ENCODE measurements at places on chromosomes 6 and 20.

DNA sequence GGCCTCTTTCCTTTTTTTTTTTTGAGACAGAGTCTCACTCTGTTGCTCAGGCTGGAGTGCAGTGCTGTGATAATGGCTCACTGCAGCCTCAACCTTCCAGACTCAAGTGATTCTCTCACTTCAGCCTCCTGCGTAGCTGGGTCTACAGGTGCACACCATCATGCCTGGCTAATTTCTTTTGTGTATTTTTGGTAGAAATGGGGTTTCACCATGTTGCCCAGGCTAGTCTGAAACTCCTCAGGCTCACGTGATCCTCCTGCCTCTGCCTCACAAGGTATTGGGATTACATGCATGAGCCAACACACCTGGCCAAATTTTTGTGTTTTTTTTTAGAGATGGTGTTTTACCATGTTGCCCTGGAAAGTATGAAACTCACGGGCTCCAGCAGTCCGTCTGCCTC, 29.3 kb downstream of the SRC start:
- no peak for DNase-seq

DNA sequence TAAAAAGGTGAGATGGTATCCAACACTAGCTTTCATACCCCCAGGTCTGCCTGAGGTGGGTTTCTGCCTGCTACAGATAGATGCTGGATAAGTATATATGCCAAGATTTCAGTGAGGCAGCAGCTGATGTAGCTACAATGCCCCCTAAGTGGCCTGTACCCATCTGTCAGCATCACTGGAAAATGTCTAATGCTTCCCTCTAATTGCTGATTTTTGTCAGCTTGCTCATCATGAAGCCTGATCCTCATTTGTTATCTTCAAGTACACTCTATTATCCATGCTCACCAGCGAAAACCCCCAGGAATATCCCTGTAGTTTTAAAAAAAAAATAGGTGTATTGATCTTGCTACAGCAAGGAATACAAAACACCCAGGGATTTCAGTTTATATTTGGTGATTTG, 32.2 kb downstream of the OPRM1 start:
- no peak for DNase-seq

DNA sequence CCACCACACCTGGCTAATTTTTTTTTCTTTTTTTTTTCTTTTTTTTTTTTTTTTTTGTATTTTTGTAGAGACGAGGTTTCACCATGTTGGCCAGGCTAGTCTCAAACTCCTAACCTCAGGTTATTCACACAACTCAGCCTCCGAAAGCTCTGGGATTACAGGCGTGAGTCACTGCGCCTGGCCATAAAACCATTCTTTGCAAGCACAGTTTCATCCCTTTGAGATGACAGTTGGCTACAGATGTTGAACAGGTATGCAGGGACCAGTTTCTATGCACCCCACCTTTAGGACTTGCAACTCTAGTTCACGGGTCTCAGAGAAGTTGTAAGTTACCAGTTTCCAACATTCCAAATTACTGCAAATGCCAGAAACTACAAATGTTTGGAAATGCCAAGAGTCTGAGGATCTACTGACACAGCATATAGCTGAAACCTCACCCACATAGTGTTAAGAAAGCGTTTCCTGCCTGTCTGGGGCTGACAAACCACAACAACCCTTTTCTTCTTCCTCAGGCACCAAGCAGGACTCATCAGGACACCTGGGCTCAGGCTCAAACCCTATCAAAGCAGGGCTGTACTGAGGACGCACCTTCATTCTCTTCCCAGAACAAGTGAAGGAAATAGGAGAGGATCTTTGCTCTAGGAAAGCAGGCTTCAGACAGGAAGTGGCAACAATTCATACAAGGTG, 22.9 kb downstream of the ARHGAP18 start:
- no peak for DNase-seq

DNA sequence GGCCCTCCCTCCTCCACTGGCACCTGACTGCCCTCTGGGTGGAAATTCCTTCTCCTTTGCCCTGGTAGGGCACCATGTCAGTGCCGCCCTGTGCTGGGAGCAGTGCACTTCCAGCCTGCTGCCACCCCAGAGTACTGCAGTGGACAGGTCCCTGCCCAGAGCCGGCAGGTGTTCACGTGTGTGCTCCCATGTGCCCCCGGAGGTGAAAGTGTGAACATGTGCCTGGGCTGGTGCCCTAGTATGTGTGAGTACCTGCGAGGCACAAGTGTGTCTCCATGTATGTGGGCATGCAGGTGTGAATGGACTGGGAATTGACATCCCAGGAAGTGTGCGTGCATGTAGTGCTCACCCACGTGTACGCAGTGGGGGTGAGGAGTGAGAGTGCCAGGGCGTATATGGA, 29.4 kb downstream of the SDCBP2 start:
- no peak for DNase-seq

GRCh38 chr20:24651171-24651975, 181.9 kb downstream of the SYNDIG1 start:
- DNase-seq: peak; percentile 83

GRCh38 chr20:49219924-49220831, 962 bp downstream of the DDX27 start:
- DNase-seq: no peak

GRCh38 chr6:89281779-89282246, 33.3 kb downstream of the GABRR2 start:
- DNase-seq: peak; percentile 36

DNA sequence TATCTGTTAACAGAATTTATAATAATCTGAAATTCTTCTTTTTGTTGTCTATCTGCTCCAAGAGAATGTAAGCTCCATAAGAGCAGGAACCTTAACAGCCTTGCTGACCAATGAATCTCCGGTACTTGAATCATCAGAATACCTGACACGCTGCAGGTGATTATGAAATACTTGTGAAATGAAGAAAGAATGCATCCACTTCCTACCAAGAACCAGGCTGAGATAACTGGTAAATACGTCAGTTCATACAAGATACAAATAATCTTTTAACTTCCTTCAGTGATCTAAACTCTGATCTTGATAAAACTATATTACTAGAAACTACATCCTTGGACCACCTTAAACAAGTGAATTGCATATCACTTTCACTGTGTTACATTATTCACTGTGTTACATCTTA, 116.2 kb downstream of the MAP3K5 start:
- DNase-seq: peak; percentile 73

GRCh38 chr6:5191722-5192121, 69.0 kb downstream of the LYRM4 start:
- DNase-seq: no peak

DNA sequence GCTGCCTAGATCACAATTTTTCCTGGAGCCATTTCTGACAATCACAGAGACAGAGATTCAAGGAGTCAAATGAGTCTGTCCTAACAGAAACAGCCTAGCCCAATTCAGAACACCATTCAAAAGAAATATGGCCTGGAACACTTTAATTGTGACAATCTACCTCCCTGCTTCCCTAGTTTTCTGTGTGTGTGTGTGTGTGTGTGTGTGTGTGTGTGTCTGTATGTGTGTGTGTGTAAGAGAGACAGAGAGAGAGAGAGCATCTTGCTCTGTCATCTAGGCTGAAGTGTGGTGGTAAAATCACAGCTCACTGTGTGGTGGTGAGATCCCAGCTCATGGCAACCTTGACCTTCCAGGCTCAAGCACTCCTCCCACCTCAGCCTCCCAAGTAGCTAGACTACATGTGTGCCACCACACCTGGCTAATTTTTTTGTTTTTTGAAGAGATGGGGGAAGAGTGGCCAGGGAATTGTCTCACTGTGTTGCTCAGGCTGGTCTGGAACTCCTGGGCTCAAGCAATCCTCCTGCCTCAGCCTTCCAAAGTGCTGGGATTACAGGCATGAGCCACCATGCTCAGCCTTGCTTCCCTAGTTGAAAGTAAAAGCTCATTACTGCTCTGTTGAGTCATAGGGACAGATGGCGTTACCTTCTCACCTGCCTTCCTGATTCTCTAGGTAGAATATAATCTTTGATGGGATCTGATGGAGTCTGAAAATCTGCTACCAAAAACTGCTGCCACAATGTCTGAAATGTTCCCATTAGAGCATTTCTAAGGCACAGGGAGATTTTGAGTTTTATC, 89.6 kb upstream of the BEND6 start:
- no peak for DNase-seq

DNA sequence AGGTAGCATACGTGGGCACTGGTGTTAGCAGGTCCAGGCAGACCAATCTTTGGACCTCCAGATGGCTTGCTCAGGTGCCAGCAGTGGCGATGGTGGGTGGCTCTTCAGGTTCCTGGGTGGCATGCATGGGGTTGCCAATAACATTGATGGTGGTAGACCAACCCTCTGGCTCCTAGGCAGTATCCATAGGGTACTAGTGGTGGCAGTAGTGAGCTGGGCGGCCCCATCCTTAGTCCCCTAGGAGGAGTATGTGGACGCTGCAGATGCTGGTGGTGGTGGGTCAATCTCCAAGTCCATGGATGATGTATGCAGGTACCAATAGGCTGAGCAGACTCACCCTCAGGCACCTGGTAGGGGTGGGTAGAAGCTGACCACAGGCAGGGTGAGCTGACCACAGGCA, 70.6 kb downstream of the ZC2HC1B start:
- no peak for DNase-seq

DNA sequence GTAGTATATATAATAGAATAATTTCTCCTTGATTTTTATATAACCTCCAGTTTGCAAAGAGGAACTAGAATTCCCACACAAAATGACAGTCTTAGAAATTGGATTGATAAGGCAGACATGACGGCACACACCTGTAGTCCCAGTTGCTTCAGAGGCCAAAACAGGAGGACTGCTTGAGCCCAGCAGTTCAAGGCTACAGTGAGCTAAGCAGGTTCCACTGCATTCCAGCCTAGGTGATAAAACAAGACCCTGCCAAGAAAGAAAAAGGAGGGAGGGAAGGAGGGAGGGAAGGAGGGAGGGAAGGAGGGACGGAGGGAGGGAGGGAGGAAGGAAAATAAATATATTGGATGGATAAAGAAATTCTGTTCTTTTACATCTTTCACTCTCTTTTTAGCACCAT, 77.6 kb upstream of the SASH1 start:
- peak; percentile 25 for DNase-seq

DNA sequence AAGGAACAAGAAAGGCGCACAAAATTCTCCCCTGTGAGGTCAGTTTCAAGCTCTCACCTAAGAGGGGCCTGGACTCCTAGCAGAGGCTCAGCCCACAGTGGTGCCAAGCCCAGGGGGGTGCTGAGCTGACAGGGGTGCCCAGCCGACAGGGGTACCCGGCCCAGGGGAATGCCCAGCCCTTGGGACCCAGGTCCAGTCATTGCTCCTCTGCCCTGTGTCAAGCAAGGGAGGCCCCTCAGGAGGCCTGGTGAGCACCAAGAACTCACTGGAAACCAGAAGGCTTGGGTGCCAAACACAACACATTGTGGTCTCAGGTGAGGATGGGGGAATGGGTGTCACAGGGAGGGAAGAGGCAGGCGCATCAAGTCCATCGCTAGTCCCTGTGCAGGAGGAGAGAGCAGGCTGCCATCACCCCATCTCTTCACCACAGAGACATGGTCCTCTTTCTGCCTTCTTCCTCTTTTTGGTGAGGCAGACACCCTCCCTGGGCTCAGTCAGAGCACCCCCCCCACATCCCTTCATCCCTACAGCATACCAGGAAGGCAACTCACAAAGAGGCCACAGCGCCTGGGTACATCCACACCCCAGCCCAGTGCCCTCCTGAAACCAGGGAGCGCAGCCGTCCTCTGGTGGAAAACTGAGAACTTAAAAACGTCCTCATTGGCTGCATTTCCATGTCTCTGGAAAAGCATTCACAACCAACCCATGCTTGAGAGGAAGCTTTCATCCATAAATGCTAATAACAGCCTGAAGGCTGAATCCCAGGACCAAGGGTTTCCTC, 111.3 kb downstream of the BANF2 start:
- DNase-seq: no peak

- no peak for DNase-seq
Observed at GRCh38 chr20:52129611-52130010, 62.0 kb downstream of the ZFP64 start.

DNA sequence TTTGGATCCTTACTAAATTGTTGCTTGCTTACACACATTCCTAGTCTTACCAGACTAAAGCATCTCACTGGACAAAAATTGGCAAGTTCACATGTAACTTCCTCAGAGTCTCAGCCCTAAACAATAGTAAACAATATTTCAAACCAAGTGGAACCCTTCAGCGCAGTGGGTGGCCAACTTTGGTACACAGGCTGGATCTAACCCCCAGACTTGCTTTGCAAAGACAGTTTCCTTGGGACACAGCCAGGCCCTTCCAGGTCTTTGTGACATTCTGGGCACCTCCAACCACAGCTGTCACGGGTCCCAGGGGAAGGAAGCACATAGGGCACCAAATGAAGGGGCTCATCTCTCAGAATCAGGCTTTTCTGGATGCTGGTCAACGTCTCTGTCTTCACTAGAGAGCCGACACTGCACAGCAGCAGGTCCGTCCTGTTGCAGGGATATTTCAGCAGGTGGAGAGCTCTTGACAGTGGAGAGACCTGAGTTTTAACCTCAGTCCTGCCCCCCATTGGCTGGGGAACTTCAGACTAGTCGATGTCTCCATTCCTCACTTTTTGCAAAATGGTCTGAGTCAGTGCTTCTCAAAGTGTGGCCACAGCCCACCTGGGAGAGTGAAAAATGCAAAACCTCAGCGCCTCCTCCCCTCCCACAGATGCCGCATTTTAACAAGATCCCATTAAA, 91.4 kb downstream of the BFSP1 start:
- no peak for DNase-seq

- no peak for DNase-seq
Observed at GRCh38 chr6:498795-499231, 107.3 kb downstream of the IRF4 start.

- no peak for DNase-seq
Observed at GRCh38 chr6:42520786-42521607, 42.8 kb upstream of the UBR2 start.

DNA sequence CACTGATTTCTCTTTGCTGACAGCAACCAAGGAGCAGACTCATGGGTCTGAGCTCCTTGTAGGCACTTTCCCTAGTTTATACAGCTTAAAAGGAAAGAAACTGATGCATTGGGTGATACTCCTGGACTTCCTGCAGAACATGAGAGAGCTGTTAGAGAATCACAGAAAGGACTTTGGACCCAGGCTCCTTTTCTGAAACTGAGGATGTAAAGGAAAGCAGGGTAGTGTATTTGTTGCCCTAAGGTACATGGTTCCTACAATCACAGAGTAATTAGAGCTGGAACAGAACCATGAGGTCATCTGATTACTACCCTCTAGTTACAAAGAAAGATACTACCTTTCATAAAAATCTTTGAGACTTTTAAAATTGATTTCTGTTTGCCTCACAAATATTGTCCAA, 477.1 kb upstream of the SPTLC3 start:
- no peak for DNase-seq

DNA sequence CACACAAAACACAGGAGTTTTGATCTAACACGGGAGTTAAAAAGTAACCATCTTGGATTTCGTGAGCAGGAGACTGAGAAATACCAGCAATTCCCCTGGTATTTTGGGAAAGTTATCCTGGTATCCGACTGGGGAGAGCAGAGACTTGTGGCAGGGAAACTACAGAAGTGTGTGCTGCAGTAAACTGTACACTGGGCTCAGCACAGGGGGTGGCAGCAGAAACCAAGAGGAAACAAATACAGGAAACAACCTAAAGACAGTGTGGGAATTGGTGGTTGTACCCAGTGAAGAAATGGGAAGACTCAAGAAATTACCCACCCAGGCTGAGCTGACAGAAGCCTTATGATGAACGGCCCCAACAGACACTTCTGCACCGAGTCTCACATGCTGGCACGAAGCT, 109.8 kb downstream of the CHD6 start:
- DNase-seq: peak; percentile 4

- DNase-seq: no peak
Observed at GRCh38 chr20:16556301-16556700, 16.9 kb downstream of the KIF16B start.

GRCh38 chr6:122751326-122751725, 28.2 kb upstream of the FABP7 start:
- no peak for DNase-seq

GRCh38 chr6:136334853-136335252, 45.2 kb upstream of the BCLAF1 start:
- DNase-seq: no peak

Data from renal cortical epithelial cell (primary cell).